GM10248 (cell line): ENCODE measurements at places on chromosomes 6 and 20.

GRCh38 chr6:95805699-95806098, 210.1 kb upstream of the FUT9 start:
- no peak for DNase-seq

GRCh38 chr6:164042212-164042611, 627.7 kb downstream of the QKI start:
- DNase-seq: no peak

DNA sequence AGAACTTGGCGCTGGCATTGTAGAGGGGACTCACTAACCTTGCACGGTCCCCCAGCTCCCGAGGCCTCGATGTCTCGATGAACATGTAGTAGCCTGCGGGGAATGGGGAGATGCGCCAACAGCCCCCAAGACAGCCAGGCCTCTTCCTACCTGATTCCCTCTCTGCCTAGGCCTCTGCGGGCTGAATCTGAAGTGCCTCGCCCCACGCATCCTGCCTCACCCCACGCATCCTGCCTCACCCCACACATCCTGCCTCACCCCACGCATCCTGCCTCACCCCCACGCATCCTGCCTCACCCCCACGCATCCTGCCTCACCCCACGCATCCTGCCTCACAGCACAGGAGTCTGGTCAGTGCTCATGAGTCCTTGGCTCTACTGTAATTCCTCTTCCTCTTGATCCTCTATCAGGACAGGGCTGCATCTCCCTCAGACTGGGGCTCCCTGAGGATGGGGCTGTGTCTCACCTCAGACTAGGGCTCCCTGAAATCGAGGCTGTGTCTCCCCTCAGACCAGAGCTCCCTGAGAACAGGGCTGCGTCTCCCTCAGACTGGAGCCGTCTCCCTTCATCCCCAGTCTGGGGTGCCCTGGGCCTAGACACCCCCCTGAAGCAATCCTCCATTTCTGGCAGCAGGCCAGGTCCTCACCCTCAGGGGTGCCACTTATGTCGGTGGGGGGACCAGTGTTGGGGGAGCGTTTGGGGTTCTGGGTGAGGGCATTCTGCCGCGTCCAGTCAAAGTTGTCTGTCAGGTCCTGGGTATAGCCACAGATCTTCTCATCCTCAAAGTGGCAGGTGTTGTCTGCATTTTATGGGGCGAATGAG, 53.6 kb downstream of the MDGA1 start:
- DNase-seq: no peak

DNA sequence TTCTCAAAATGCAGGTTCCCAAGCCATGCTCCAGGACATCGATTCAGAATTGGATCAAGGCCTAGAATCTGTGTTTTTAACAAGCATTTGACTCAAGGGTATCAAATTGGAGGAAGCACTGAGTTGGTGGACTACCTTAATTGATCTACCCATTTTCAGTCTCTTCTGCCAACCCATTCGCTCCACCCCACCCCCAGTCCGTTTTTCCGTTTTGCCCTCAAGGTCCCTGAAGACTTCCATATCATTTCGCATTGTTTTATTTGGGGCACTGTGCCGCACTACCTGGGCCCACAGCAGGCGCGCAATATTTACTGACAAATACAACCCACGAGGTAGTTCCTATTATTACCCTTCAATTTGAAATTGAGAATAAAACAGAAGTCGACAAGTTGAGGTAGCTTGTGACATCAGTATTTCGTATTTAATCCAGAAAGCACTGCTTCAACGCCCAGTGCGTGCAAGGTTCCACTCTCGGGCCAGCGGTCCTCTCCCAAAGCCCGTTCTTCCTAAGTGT, 557 bp upstream of the DHX35 start:
- DNase-seq: no peak

DNA sequence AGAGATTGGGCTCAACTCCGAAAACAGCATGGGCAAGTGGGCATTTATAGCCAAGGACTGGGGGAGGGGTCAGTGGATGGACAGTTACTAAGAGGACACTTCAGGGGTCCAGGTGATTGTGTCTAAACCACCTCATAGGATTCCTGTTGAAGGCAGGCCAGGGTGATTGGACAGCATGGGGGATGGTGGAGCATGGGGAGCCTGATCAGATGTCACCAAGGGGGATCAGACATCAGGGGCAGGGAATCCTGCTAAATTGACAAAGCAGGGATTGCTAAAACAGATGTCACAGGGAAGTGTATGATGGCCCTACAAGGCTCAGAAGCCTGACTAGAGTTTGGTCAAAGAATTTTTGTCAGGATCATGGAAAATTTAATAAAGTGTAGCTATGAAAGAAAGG, 2.4 kb upstream of the PYGB start:
- no peak for DNase-seq

- no peak for DNase-seq
Observed at GRCh38 chr6:17062871-17063440, 38.9 kb upstream of the STMND1 start.

DNA sequence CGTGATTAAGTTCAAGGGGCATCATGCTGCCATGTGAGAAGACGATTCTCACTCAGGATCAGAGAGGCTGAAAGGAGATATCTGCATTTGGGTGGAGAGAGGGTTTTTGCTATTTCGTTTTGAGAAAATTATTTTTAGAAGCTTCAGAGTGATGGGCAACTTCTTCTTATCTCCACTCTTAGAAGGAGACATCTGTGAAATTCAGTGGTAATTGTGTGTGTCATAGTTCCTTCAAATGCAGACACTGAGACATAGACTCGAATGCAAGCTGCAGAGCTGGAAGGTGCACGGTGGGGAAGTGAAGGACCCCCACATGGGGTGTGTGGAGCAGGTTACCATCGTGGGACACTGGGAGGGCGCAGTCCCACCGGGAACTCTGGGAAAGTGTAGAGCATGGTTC, 116.8 kb downstream of the PRND start:
- DNase-seq: no peak

- DNase-seq: no peak
Observed at GRCh38 chr6:16136091-16136490, 7.2 kb downstream of the MYLIP start.

GRCh38 chr20:45118028-45118427, 3.1 kb upstream of the WFDC5 start:
- DNase-seq: no peak

DNA sequence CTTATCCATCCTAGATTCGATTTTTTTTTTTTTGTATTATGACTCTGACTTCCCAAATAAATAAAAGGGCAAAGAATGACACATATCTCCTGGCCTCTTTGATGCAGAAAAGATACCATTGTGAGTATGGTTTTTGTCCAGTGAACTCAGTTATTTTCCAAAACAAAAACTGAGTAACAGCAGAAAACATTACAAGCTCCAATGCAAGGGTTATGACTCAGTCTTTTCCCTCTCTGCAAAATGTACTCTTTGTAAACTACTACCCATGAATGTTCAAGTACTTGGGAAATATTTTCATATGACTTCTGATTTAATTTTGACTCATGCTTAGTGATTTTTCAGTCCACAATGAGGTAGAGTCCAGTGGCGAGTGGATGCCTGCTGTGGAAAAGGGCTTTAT, 355.3 kb downstream of the RNF144B start:
- DNase-seq: no peak

- DNase-seq: no peak
Observed at GRCh38 chr20:51287628-51288413, 254.7 kb downstream of the NFATC2 start.

DNA sequence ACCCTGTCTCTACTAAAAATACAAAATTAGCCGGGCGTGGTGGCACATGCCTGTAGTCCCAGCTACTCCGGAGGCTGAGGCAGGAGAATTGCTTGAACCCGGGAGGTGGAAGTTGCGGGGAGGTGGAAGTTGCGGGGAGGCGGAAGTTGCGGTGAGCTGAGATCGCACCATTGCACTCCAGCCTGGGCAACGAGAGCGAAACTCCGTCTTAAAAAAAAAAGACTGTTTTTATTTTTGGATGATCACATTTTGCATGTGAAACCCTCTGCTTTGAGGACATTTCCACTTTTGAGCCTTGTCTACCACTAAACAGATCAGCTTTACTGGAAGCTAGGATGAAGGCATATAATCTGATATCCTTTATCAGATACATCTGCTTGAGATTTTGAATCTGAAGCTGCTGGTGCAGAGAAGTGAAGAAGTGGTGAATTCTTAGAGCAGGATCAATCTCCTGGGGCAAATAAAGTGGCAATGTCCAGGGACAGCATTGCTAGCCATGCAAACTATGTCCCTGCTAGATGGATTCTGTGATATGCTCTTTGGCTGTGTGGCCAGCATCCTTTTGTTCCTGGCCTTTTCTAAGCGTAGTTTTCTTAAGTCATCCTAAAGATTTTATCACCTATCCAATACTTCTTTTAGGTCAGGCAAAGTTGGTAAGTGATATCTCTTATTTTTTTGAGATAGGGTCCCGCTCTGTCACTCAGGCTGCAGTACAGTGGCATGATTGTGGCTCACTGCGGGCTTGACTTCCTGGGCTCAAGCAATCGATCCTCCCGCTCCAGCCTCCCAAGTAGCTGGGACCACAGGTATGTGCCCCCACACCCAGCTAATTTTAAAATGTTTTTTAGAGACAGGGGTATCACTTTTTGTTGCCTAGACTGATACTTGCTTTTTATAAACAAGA, 23.3 kb downstream of the RBL1 start:
- no peak for DNase-seq

- no peak for DNase-seq
Observed at GRCh38 chr20:53903652-53903987, 166.8 kb downstream of the BCAS1 start.

DNA sequence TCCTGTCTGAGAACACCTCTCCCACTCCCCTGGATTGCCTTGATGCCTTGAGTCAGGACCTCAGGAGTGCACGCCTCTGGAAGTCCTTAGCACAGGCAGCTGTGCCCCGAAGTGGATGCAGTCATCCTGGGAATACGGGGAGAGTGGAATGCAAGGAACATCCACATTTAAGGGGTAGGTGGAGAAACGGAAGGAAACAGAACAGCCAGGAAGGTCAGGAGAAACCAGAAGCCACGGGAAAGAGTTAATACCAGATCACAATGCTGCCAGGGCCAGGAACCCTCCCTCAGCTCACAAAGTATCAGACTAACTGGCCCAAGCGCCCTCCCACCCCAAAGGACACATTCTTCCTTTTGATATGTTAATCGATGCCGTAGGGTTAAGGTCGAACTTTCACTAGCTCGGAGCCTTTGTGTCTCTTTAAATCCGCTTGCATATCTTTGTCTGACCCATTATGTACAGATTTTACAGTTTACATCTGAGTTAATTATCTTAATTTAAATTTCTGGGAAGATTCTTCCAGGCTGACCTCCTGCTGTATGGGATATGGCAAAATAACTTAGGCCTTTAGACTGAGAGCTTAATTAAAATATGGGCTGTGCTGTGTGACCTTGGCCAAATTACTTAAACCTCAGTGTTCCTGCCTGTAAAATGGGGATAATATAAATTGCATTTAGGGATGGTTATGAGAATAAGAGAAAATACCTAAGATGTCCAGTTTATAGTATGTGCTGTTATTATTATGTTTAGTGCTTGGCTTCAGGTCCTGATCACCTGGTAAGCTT, 24.0 kb upstream of the CCND3 start:
- no peak for DNase-seq

GRCh38 chr20:63241272-63241671, 5.6 kb downstream of the BIRC7 start:
- DNase-seq: no peak

DNA sequence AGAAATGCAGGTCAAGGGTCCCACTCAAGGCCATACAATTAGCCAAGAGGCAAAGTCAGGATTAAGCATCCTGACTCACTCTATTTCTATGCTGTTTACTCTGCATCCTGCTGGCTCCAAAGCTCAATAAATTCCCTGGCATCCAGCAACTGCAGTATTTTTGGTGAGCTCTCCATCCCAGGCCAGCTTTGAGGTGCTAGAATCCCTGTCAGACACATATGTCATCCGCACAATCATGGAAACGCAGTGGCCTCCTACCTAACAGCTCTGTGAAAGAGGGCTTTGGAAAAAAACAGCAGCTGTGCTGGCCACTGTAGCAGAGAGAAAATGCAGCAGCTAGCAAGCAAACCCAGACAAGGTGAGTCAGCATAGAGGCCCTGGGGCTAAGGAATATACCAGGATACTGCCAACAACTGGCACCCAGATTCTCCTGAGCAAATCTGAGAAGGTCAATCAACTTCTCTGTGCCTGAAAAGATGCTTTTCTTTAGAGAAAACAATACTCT, 58.4 kb downstream of the ANKEF1 start:
- DNase-seq: no peak

GRCh38 chr6:156998794-156999330, 221.7 kb downstream of the ARID1B start:
- DNase-seq: no peak

DNA sequence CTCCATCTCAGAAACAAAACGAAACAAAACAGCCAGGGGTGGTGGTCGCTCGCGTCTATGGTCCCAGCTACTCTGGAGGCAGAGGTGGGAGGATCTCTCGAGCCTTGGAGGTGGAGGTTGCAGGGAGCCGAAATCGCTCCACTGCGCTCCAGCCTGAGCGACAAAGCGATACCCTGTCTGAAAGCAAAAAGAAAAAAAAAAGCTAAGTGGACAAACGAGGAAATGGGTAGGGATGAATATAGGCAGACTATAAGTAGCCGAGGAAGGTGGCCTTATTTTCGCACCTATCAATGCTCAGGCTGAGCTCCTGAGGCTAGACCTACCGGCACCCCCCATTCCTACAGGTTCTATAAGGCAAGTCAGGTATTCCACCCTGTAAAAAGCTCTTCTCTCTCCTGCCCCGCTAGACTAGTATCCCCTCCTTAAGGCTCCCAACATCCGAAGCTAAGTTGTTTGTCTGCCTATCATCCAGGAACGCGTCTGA, 650 bp upstream of the CASP8AP2 start:
- DNase-seq: no peak

GRCh38 chr6:71420693-71421328, 132.2 kb downstream of the OGFRL1 start:
- peak; percentile 33 for DNase-seq

DNA sequence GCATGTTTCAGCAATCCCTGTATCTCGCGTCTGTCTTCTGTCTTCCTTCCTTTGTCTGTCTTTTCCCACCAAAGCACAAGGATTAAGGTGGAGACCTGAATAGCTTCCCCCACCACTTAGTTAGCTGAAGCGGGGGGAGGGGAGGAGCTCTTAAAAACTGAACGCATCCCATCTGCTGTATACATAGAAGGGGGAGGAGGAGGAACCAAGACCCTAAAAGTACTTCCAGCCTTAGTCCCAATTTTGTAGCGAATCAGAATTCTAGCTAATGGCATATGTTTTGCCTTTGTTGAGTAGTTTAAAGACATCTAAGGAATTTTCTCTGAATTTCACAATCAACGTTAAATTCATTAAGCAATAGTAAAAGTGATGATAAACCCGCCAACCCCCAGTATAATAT, 47.9 kb downstream of the GNAS start:
- DNase-seq: no peak
